ENCODE measurements at places on chromosomes 11 and 22.

- DNase-seq: no peak
Observed at GRCh38 chr22:48702573-48703264, 1125.0 kb downstream of the BRD1 start.

DNA sequence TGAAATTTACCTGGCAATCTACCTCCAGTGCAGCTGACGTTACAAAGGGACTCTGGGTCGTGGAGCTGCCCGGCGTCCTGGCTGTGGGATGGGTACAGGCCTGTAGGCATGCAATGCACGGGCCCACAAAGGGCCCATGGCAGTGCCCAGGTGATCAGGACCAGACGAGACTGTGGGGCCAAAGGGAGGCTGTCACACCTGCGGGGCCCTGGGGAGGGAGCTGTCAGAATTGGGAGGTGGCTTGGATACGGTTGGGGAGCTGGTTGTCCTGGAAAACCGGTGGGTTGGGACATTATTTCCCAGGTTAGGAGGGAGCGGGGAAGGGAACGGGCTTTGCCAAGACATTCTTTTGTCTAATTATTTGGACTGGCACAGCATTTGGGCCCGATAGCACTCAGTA is 958.5 kb downstream of the BRD1 start:
- no peak for DNase-seq

GRCh38 chr11:119673759-119674336 is 55.2 kb downstream of the NECTIN1 start:
- no peak for DNase-seq

- DNase-seq: no peak
Observed at GRCh38 chr11:129658526-129658867, 157.2 kb upstream of the TMEM45B start.

- DNase-seq: peak; percentile 77
Observed at GRCh38 chr11:130213143-130213978, 53.8 kb downstream of the ST14 start.

GRCh38 chr11:33413301-33413700 is 156.1 kb downstream of the HIPK3 start:
- no peak for DNase-seq

DNA sequence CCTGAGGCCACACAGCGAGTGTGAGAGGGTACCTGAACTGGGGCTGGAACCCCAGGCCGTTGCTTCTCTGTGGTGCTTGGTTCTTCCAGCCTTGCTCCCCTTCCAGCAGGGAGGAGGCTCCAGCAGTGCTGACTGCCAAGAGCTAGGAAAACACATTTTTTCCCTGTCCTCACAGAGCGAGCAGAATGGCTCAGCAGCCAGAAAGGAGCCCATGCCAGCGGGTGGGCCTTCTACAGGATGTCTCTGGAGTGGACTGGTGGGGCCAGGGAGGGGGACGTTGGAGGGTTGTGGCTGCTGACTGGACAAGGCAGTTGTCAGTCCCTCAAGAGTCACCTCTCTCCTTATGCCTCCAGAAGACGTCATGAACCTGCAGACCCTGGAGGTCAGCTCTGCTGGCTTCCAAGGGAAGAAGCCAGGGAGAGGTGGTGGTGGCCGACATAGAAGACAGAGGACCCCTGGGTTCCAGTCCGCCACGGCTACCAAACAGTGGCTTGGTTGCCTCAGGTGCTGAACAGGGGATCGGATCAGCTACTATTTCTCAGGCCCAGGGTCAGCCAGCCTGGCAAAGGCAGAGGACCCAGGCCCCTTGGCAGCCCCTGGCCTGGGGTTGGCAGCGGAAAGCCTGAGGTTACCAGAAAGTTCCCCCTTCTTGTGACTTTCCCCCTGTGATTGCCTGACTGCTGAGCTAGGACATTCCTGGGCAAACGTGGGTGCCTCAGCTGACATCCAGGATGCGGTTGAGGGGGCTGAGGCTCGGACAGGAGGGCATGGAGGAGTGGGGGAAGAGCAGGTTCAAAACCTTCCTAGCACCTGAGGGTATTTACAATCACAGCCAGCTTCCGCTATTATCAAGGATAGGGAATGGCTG is 3.7 kb downstream of the MAFF start:
- no peak for DNase-seq

DNA sequence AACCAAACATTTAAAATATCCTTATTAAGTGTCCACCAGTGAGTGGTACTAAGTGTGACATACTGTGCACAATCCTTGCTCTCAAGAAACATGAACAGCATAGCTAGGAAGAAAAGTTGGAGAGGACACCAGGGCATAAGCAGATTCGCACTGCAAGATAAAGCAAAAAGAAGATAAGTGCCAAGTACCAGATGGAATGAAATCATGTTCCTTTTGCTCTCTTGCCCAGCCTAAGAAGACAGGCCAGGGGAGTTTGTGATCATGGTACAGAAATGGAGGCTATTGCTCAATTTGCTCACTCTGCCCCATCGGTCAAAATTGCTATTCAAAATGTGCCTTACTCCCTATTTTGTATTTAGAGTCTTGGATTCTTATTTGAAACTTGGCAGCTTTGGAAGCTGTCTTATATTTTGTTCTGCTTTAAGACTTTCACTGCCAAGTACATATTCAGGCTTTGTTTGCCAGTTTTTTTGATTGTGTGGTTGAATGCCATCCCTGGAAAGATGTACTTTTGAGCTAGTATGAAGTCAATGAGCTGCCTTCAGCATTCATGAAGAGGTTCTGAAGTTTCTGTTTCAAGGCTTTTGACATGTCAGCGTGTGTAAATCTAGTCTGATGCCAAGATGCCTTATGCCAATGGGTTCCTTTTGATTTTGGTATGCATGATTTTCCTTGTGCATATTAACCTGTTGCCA is 90.3 kb downstream of the PAX6 start:
- no peak for DNase-seq

DNA sequence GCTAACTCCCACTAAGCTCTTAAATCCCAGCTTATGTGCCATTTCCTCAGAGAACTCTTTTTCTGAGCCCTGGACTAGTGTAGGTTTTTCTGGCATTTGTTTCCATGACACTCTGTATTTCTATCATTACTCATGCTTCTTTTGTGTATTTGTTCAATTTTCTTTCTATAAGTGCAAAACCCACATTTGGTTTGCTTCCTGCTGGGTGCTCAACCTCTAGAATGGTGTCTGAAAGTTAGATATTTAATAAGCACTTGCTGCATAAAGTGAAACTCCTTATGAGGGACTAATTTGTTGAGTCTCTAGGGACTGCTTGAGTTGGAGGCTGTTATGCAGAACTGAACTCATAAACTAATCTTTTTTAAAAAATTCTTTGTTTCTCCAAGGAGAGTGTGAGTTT is 68.6 kb downstream of the SYT9 start:
- DNase-seq: no peak

GRCh38 chr22:43535336-43535735 is 123.5 kb downstream of the MPPED1 start:
- DNase-seq: no peak

GRCh38 chr11:44028401-44028800 is 19.4 kb upstream of the ACCSL start:
- DNase-seq: no peak

DNA sequence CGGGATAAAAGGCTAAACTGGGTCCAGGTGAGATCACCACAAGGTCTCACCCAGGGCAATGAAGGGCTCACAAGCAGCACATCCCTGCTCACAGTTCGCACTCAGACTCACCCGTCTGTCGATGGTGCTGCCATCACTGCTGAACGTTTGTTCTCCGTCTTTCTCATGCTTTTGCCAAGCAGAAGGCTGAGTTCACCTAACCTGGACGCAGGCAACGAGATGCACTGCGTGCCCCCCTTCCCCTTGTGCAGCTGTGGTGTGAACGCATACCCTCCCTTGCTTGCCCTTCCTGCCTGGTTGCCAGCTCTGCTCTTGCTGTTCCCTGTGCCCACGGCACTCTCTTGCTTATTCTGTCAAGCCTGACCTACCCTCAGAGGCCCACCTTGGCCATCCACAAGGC is 18.0 kb downstream of the KCTD21 start:
- no peak for DNase-seq

DNA sequence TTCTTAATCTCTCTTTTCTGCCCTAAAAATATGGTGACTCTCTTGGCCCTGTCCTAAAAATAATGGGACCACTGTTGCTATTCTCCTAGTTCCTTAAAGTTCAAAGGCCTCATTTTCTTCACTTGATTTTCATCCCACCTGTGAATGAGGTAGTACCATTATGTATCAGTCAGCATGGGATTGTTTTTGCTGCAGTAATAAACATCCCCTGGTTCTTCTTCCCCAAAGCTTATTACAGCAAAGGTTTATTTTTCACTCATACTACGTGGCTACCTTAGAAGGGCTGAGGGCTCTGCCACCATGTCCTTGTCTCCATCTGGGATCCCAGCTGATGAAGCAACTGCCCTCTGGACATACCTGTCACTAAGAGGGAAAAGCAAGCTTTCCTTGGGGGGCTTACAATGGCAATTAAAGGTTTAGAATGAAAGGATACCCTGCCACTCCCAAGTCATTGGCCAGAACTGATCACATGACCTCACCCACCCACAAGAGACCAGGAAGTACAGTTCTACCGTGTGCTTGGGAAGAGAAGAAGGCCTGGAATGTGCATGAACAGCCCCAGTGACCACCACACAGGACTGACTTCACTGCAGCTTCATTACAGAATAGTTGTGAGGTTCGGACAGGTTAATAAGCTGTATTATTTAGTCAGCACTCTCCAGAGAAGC is 7.8 kb downstream of the TTC38 start:
- DNase-seq: no peak

DNA sequence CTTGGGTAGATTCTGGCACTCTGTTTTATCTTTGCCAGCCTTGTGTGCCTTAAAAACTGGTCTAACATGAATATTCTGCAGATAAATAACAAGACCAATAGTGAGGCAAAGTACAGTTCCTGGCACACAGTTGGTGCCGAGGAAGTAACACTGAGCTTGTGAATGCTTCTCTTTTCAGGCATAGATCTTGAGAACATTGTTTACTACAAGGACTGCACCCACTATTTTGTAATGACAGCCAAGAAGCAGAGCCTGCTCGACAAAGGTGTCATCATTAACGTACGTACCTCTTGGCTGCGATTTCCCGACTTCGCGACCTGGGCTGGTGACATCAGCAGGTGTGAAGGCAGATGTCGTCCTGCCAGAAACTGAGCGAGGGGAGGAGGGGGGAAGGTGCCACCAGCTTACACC is 105.7 kb downstream of the MICAL2 start:
- no peak for DNase-seq

DNA sequence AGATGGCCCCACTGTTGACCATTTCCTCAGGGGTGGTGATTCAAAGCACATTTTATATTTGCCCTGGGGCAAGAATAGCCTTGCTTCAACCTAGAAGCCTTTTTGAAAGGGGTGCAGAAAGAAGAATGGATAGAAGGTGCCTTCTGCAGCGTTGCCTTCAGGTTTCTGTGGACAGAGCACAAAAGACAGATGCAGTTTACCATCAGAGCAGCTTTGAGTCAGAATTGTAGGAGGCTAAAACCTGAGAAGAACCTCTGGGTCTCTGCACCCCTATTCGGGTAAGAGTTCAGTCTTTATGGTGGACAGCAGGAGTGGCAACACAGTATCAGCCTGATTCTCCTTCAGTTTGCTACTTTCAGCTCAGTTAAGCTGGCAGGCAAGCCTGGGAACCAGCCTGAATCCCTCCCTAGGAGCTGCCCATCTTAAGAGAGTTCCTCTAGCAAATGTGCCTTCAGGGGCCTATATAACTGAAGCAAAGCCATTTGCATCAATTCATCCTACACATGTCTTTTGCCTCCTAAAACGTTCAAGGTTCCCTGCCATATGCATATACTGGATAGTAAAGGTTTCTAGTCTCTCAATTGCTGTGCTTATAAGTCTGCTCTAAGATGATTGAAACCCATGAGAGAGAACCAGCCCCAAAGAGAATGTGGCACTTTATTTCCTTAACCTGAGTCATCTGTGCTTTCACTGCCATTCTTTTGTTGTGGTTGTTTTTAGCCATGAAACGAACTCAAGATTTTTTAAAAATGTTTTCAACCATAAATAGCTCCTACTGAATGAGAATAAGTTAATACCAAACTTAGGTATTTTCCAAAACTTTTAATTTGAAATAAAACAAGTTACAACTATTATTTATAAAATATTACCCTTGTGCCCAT is 123.0 kb downstream of the TRIM44 start:
- no peak for DNase-seq

- no peak for DNase-seq
Observed at GRCh38 chr11:9677951-9678350, 14.1 kb downstream of the SWAP70 start.

DNA sequence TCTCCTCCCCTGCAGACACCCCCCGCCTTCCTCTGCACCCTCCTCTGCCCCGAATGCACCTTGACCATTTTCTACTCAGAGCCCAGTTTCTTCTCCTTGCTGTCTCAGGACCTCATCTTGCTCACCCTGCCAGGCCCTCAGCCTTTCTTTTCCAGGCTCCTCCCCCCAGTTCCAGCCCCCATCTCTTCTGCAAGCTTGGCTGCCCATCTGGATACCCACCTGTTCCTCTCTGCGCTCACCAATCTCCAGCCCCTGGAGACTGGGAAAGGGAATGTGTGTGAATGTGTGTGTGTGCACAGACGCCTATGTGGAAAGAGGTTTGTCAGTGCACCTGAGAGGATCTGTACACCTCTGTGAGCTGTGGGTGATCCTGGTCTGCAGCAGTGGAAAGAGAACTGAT is 36.4 kb downstream of the SLC22A12 start:
- DNase-seq: no peak

DNA sequence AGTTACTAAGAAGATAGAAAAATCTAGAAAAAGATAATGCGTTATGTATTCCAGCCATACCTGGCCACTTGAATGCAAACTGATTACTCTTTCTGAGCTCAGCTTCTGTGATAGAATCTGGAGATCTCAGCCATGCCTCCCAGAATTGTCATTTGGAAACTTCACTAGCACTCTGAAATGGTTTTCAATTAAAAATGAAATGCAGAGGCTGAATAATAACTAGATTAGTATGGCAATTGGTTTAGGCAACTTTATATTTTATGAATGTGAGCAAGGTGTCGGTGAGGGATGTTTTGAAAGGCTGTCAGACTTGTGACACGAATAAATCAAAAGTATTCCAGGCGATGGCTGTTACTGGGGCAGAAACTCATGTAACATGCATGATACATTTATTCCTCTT is 128.8 kb upstream of the SORL1-AS1 start:
- DNase-seq: no peak

DNA sequence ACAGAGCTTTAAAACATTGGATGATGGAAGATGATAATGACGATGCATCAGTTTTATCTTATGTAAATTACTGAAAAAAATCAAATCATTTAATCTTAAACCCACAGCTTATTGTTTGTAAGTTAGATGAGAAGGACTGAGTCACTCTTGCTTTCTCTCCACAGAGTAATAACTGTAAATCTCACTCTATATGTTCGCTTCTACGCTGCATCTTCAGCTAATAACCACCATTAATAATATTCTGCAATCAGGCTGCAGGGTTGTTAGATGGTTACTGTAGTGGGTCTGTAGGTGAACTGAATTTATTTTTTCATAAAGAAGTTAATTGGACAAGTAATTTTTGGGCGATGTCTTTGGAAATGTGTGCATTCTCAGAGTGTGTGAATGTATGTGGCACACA is 260.0 kb downstream of the FAT3 start:
- no peak for DNase-seq

Data from D721Med (cell line).